ENCODE measurements at places on chromosomes 4 and X.
A peak's percentile ranks its signal among the peaks of the same experiment; 100 is the strongest.

GRCh38 chr4:174218127-174218790 is 65.2 kb downstream of the FBXO8 start:
- DNase-seq: no peak

DNA sequence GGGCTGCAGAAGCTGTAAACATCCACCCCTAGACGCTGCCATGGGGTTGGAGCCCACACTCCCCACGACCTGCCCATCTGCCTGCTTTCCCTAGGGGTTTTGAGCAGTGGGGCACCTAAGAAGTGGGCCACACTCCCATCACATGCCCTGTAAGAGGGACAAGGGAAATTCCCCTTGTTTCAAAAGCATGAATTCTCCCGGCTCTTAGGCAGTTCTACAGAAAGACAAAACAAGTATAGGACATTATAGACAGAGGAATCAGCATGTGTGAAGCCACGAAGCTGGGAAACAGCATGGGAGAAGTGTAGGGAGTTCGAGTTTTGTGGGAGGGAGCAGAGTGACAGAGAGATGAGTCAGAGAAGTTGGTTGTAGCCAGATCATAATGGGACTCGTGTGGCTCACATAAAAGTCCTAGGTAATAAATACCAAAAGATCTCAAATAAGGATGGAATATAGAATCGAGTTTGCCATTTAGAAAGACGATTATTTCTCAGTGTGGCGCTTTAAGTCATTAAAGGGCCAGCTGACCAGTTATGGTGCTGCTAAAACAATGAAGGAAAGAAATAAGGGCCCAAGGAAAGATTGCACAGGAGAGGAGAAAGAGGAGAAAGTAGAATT is 23.9 kb downstream of the APOO start:
- DNase-seq: no peak

- no peak for DNase-seq
Observed at GRCh38 chr4:107832275-107832807, 7.6 kb downstream of the SGMS2 start.

DNA sequence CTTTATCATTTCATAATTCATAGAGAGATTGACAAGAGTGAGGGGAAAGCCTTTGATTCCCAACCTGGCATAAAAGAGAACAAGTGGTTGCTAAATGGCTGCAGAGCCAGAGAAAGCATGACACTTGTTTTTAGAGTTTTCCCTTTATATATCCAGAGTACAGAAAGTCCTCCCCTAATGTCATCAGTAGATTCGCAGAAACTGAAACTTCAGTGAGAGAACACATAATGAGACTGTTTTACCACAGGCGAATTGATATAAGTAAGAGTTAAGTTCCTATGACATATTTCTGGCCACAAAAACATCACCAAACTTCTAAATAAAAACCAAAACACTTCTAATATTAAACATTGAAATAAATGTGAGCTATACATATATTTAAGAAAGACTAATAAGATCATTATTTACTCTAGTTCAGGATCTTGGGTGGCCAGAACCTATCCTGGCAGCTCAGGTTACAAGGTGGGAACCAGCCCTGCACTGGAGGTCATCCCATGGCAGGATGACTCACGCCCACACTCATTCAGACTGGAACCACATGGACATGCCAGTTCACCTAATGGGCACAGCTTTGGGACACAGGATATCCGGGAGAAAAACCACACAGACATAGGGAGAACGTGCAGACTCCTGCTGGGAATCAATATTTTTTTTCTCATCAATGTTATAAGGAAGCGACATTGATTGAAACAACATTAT is 35.5 kb downstream of the NWD2 start:
- DNase-seq: no peak

GRCh38 chr4:72484981-72485380 is 84.0 kb downstream of the ADAMTS3 start:
- no peak for DNase-seq

DNA sequence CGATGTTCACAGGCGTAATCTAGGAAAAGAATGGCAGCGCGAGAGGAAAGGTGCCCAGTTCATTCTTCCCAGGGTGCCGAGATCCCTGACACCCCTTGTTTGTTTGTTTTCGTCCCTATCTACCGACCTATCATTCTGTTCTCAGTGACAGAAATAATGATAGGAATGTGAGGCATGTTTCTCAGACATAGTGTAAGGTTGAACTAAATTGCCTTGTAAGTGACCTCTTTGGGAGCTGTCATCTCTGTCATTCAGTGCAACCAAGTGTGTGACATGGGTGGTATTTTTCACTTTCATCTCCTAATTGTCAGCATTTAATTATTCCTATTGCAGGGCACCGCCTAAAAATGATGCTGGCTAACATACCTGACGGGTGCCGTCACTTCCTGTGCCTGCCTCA is 24.4 kb downstream of the CLDN22 start:
- no peak for DNase-seq

DNA sequence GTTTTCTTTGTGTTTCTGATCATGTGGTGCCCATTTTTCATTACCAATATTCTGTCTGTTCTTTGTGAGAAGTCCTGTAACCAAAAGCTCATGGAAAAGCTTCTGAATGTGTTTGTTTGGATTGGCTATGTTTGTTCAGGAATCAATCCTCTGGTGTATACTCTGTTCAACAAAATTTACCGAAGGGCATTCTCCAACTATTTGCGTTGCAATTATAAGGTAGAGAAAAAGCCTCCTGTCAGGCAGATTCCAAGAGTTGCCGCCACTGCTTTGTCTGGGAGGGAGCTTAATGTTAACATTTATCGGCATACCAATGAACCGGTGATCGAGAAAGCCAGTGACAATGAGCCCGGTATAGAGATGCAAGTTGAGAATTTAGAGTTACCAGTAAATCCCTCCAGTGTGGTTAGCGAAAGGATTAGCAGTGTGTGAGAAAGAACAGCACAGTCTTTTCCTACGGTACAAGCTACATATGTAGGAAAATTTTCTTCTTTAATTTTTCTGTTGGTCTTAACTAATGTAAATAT is 110.4 kb downstream of the IL13RA2 start:
- DNase-seq: no peak

- DNase-seq: peak; percentile 84
Observed at GRCh38 chrX:129932016-129932820, 26.3 kb downstream of the UTP14A start.

DNA sequence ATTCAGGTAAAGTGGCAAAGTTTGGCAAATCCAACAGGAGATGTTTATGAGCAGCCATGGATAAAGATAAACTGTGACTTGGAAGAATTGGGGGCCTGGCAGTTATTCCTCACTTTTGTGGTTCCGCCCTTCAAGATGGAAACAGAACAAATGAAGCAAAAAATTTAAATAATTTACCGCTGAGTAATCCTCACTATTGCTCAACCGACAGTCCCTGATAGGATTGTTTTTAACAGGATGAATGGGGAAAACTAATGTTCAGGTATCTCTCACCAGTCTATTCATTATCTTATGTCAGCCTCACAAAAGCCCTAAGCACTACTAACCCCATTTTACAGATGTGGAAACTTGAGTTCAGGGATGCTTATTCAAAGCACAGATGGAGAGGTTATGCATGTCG is 90.8 kb downstream of the FNIP2 start:
- DNase-seq: no peak

GRCh38 chr4:175273995-175274753 is 356.0 kb downstream of the ADAM29 start:
- no peak for DNase-seq

DNA sequence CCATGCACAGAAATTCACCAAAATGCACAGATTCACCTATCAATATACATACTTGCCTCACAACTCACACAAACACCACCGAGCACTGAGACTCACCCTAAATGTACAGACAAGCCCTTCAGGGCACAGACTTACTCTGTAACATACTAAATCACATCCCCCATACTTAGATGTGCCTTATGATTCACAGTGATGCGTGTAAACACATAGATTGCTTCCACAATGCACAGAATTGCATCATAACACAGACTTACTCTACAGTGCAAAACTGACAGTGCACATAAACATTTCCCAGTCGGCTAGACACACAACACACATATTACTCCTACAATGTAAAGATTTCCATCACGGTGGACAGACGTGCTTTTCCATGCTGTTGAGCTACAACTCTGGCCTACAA is 6.2 kb downstream of the LINC00632 start:
- DNase-seq: no peak

GRCh38 chr4:121070696-121071639 is 1.4 kb downstream of the NDNF start:
- DNase-seq: no peak

All from hippocampal formation (tissue), 2 donors.